NCI-H446 treated with DMSO at 0.1 percent for 48 hours (cell line): ENCODE measurements at places on chromosomes 1 and 21.

GRCh38 chr21:35275776-35276175, 226.7 kb upstream of the RUNX1 start:
- DNase-seq = no peak

DNA sequence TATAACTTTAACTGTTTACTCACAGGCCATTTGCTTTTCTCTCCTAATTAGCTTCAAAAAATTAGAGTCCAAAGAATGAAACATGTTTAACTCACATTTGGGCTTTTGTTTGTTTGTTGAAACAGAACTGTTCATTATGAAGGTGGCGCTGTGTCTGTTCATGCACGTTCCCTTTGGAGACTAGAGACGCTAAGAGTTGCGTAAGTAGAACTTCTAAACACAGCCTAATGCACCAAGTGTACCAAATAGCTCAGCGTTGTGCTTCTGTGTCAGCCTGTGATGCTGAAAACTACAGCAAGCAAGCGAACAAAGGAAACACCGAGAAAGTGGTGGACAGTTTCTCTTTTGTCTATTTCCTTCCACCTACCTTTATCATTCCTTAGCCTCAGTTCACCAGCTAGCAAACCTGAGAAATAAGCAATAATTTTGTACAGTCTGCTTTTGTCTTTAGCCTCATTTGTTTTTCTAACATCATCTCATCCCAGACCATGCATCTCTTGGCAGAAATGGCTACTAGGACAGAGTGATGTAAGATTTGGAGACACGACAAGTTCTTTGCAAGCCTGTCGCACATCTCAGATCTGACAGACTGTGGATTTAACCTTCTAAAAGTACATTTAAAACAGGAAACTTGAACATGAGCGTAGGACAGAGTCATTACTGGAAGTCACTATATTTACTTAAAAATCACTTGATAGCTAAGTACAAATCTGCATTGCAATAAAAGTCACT, 375.1 kb downstream of the RYR2 start:
- no peak for DNase-seq

GRCh38 chr1:184593597-184593996, 161.1 kb downstream of the EDEM3 start:
- DNase-seq = no peak

- no peak for DNase-seq
Observed at GRCh38 chr1:19525607-19526545, 40.5 kb upstream of the CAPZB start.

DNA sequence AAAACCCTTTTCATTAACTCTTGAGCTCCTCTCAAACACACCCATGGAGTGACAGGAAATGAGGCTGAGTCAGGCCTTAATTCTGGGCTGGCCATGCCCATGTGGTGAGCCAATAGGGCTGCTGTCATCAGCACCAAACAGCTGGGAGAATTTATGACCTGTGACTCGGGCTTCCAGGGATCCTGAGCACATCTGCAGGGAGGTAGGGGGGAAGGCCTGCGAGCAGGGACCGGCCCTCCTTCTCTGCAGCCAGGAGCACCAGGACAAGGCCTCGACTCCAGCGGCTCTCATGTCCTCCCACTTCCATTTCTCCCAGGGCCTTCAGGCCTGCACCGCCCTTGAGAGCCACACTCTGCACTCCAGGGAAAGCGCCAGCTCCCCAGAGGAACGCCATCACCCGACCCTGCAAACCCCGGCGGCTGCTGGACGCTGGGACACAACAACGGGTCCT, 14.6 kb downstream of the RIPK4 start:
- DNase-seq = no peak

GRCh38 chr1:247216261-247216660, 39.6 kb upstream of the VN1R5 start:
- DNase-seq = no peak

DNA sequence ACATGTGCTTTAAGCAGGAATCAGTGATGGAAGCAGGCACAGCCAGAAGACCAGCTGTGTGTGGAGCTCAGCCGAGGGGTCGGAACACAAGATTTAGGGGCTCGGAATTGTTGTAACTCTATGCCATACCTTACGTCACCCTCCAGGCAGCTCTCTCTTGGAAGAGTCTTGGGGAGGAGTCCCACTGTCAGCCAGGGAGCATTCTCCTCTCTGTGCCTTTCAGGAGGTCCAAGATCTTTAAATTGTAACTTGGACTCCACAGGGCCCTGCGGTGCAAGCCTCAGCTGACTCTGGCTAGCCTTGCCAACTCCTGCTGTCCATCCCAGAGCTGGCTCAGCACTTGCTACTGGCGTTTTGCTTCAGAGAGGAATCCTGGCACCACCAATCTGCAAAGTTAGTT, 26.4 kb upstream of the ROR1 start:
- no peak for DNase-seq

- no peak for DNase-seq
Observed at GRCh38 chr1:26290122-26290881, 10.4 kb downstream of the SH3BGRL3 start.

DNA sequence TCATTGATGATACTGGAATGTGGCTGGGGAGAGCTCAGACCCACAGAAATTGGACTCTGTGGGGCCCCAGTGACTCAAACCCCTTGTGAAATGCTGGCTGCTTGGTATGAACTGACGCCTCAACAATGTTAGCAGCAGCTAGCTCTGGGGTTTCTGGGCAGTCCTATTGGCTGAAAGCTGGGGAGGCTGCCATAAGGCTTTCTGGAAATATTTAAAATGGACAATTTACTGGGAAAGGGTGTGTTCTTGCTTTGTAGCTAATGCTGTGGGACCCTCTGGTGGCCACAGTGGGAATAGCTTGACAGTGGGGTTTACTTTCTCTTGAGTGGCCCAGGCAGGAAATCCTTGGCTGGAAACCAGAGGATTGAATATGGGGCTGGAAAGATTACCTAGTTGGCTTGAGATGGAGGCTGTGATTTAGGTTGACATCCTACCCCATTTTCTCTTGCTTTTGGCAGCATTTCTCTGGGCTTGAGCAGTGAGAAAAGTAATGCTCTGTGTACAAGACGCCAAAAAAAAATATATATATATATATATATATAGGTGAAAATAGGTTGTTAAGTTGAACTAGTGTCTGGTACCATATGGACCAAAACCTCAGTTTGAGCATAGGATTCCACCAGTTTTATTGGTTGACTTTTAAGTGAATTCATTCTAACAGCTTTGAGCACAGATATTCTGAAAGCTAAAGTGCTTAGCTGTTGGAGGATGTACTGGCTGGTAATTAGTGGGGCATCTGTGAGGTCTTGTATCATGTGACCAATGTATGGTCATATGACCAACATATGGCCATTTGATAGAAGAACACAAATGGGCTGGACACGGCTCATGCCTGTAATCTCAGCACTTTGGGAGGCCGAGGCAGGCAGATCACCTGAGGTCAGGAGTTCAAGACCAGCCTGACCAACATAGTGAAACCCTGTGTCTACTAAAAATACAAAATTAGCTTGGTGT, 8.2 kb upstream of the S100A10 start:
- DNase-seq = no peak

DNA sequence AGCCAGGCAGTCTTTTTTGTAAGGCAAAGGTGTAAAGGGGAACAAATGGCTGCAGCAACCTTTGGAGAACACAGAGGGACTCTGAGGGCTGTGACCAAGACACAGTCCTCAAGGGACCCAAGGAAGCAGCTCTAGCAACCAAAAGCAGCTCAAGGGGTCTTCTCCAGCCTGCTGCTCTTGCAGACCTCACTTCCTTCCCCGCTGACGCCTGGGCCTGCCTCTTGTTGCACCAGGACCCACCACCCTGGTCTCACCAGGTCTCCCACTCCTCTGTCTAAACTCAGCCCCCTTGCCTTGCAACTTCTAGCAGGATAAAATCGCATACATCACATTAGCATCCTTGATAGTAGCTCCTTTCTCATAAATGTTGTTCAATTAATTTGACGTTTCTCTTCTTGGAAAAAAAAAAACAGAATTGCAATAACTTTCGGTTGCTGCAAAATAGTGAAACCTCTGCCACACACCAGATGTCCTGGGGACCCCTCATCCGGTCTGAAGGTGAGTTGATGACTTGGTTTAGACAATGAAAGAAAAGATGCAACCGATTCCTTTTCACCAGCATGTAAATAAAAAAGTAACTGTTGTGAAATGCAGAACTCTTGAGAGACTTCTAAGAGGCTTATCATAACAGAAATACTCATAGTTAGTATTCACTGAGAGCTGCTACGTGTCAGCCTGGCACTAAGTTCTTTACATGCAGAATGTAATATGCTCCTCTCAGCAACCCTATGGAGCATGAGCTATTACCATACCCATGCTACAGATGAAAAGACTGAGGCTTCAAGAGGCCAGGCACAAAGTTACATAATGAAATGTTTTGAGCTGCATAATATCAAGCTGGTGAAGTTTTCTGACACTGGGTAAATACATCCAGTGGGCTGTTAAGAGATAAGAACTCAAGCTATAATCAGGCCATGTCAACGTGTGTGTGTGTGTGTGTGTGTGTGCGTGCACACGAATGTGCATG, 58.5 kb downstream of the UMODL1 start:
- no peak for DNase-seq

- no peak for DNase-seq
Observed at GRCh38 chr1:219119839-219120238, 53.8 kb upstream of the LYPLAL1 start.

GRCh38 chr1:44012941-44013609, 18.2 kb downstream of the SLC6A9 start:
- peak; percentile 12 for DNase-seq

DNA sequence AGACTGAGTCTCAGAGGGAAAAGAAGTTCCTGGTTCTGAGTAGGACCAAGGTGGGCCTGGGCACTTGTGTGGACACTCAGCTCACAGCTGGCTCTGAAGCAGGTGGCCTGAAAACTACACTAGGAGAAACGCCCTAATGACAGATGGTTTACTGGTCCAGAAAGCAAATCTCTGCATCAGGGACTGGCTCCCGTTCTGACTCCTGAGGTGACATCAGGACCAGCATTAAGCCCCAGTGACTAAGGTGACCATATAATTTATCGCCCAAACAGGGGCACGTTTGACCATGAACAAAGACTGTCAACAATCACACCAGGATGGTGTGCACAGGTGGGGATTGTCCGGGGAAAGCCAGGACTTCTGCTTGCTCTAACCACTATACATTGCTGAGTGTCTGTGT, 12.2 kb upstream of the CD34 start:
- no peak for DNase-seq

DNA sequence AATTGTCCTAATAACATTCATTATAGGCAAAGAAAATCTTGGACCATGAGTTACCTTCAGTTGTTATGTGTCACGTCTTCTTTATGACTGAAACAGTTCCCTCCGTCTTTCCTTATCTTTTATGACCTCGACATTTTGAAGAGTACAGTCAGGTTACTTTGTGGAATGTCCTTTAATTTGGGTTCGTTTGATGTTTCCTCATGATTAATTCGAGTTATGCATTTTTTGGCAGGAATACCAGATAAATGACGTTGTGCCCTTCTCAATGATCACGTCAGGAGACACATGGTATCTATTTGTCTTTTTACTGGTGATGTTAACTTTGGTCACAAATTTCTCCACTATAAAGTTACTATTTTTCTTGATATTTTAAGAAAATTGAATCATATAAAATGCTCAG, 17.3 kb upstream of the KLF17 start:
- DNase-seq = no peak

- DNase-seq = no peak
Observed at GRCh38 chr1:225825607-225826007, 15.7 kb downstream of the EPHX1 start.

- no peak for DNase-seq
Observed at GRCh38 chr1:98184856-98185255, 264.0 kb upstream of the DPYD start.

GRCh38 chr1:178539291-178539690, 26.4 kb downstream of the TEX35 start:
- DNase-seq = no peak

GRCh38 chr1:209675565-209676154, 448 bp downstream of the G0S2 start:
- DNase-seq = no peak

GRCh38 chr1:68196676-68197075, 35.6 kb downstream of the WLS start:
- no peak for DNase-seq

DNA sequence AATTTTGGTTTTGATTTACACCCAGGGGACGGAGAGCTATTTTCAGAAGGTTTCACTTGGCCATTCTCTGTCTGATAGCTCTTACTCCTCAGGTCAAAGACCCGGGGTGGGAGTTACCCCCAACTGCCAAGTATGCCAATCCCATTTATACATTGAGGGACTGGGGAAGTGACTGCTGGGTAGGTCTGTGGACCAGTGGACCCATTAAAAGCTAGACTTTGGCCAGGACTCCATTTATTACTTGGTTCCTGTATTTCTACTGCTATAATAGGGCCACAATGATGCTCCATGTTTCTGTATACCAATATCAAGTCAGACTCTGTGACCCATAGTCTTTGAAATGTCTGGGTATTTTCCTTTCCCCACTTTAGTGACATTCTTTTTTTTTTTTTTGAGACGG, 14.6 kb downstream of the ZFYVE9 start:
- DNase-seq = no peak
